ENCODE measurements at places on chromosomes 4 and X.

- DNase-seq, result no peak
Observed at GRCh38 chr4:77854431-77855111, 8.1 kb upstream of the MRPL1 start.

DNA sequence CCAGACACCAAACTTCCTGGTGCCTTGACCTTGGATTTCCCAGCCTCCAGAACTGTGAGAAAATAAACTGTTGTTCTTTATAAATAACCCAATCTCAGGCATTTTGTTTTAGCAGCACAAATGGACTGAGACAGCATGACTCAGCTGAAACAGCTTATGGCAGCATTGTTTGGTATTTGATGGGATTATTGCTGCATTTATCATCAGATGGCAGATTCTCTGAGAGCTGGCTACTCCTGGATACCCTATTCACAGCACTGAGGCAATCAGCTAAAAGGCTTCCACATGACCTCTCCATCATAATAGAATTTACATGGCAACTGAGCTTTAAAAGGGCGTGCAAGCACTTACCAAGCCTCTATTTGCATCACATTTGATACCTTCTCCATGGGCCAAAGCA lies 623.1 kb upstream of the CPEB2 start:
- DNase-seq, result no peak

DNA sequence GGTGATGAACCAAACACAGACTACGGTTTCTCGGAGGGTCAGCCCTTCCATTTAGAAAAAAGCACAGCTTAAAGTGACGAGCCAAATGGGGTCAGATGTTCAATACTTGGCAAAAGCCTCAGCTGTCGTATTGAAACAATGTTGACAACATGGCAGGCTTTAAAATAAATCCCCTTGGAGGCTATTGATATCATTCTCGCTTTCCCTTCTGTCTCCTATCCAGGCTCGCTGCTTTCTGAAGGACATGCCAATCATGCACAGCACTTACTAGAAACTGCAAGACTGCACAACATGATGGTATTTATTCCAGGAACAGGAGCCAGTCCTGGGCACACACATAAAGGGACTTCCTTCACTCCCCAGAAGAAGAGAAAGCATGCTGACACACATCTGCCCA lies 137.9 kb downstream of the SLC7A11 start:
- DNase-seq, result no peak

- no peak for DNase-seq
Observed at GRCh38 chr4:20805716-20806115, 105.5 kb downstream of the PACRGL start.

GRCh38 chrX:71195964-71196649 lies 26.9 kb upstream of the GJB1 start:
- DNase-seq, result no peak

Data from activated CD4-positive, alpha-beta T cell treated with anti-CD3 and anti-CD28 coated beads, Interleukin-2, amount 50 U/mL, for 24 hours (primary cell).